NCI-H460 (cell line): ENCODE measurements at places on chromosomes 7 and 10.

GRCh38 chr10:87740254-87740655, 77.8 kb downstream of the ATAD1 start:
- no peak for DNase-seq

GRCh38 chr7:140211698-140212097, 34.9 kb upstream of the KDM7A start:
- DNase-seq, result no peak

DNA sequence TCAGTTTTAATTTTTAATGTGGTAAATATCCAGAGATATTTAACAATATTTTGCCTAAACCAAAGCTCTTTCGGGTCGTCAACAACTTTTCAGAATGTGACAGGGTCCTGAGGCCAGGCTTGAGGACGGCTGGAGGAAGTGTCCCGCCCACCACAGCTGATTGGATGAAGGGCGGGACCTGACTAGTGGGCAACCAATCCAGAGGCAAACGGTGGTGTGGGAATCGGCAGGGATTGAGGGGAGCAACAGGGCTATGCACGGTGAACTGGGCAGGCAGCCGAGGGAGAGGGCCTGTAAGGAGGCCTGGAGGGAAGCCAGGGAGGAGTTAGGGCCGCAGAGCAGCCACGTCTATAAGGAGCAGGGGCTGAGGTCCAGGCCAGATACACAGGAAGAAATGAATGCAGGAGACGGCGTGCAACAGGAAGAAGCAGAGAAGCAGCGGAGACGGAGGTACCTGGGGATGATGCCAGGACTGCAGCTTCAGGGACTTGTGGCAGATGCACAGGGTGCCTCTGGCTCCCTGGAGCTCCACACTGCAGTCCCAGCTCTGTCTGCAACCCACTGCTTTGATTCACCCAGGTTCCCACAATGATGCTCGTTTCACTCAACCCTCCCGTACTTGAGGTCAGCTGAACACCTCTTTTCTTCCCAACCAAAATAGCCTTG, 46.1 kb upstream of the ZMIZ1 start:
- DNase-seq, result no peak

GRCh38 chr7:81111781-81112540, 193.1 kb upstream of the SEMA3C start:
- DNase-seq, result no peak

GRCh38 chr10:62456611-62457101, 82.5 kb downstream of the ZNF365 start:
- no peak for DNase-seq

- no peak for DNase-seq
These were observed 63.3 kb downstream of the IMMP2L start for GRCh38 chr7:111499027-111499426.

DNA sequence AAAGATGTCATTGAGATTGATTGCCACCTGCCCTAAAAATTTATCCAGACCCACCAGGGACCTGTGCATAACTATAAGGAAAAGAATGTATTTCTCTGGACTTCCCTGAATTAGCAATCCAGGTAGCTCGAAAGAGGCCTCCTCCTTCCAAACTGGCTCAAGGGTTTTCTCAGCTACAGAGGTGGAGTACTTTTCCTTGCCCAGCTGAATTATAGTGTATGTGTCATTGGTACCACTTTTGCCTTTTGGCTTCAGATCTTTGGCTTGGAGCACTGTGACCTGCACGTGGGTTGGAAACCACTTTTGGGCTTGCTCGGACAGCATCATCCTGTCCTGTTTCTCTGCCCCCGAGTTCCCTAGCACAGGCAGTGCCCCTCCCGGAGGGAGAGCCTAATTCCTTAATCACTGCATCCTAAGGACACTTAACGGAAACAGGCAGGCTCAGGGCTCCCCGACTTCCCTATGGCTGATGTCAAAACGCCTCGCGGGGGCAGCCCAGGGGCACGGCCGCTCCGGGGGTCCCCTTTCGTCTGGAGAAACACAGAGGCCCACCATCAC, 825 bp downstream of the RAB11FIP2 start:
- peak; percentile 13 for DNase-seq

GRCh38 chr10:131480861-131481260, 169.3 kb upstream of the TCERG1L start:
- DNase-seq, result no peak

GRCh38 chr7:34362621-34363020, 295.4 kb upstream of the NPSR1 start:
- no peak for DNase-seq

- no peak for DNase-seq
These were observed 9.6 kb upstream of the INSIG1 start for GRCh38 chr7:155288055-155288454.

DNA sequence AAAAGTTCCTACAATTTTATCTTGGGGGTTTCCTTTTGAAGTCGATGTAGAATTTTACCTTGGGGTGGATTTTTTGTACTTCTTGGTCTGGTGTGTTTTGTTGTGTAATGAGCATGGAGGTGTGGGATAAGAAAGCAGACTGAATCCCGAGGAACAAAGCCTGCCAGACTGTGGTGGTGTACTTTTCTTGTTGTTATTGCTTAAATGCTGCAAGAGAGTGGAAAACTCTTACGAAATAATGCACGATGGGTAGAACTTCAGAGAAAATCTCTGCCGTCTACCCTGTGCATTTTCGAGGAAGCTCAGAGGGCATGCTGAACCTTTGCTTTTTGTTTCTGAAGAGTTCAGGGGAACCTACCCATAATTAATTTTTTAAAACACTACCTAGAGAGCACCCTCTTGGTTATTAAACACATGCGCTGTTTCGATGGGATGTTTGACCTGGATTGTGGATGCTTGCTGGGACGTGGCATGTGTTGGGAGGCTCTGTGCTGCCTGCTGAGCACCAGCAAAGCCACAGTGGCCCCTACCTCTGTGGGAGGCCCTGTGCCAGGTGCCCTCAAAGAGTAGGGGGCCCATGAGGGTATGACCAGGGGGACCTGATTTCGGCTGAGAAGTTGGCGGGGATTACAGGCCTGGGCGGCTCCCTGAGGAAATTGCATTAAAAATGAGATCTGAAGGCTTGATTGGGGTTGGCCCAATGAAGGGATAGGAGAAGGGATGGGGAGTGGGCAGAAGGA, 94.1 kb downstream of the TCF7L2 start:
- DNase-seq, result no peak

- DNase-seq, result no peak
These were observed 13.7 kb downstream of the CPED1 start for GRCh38 chr7:121002048-121002756.

DNA sequence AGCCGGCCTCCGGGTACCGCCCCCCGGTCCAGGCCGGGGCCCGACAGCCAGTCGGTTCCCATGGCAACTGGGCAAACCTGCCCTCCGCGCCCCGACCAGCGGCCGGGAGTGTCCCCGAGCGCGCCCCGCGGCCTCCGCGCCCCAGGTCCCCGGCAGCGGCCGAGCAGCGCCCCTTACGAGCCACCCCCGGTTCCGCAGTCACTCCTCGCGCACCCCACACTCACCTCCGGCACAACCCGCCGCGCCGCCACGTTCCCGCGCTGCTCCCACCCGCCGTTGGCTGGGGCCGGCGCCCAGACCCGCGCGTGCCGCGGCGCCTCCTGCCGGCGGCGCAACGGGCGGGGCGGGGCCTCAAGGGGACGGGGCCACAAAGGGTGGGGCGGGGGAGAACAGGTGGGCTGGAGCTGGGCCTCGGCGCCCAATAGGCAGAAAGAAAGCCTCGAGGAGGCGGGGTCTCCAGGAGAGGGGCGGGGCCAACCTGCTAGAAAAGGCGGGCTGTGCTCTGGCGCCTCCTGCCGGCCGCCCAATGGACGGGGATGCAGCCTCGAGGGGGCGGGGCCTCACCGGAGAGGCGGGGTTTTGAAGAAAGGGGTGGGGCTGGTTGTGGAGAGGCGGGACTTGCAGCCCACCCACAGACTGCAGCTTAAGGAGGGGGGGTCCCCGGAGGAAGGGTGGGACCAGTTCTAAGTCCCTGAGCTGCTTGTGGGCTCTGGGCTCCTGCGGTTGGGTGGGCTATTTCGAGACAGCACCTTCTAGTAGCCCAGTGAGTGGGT, at the start of gene RADIL:
Gene RADIL, minus strand, starts transcription at position 345 of the 773 bp plus-strand sequence. CDS start 5,577 bp downstream, outside the sequence.
- DNase-seq, result peak; percentile 96

- no peak for DNase-seq
These were observed 59.9 kb upstream of the AQP1 start for GRCh38 chr7:30851651-30852307.

DNA sequence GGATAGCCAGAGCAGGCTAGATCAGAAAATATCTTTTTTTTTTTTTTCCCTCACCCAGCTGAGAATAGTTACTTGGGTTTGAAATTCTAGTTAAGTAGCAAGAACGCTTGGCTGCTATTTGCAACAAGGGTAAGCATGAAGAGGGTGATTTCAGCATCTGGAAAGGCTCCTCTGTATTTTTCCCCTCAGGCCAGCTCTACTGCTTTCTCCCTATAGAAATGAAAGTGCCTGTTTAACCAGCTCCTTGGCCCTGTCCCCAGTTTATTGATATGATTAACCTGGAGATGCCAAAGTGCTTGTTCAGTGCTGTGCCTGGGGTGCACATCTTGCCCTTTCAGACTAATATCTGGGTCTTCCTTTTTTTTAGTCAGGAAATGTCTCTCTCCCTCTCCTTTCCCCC, 37.1 kb downstream of the AP3M1 start:
- no peak for DNase-seq

DNA sequence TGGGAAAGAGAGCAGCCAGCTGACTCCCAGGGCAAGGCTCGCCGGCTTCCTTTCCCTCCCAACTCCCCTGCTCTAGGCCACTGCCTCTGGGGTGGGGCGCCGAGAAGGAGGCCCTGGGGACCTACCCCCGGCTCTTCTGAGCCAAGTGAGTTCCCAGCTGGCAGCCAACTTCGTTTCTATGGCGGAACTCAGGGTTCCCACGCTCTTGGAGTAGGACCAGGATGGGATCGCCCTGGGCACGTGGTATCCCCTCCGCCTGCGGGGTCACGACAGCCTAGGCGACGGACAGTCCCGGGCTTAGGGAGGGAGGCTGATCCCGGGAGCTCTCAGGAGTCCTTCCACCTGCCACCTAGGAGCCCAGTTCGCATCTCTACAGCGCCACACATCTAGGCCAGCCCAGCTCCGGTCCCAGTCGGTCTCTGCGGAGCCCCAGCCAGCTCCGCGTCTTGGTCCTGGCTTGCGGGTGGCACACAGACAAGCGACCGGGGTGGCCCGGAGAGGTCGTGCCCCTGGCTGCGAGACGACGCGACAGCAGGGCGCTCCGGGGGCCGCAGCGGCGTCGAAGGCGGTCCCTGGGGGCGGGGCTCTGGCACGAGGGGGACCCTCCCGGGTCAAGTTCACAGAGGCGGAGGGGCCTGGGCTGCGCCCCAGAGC, 20.5 kb upstream of the GATA3 start:
- no peak for DNase-seq

DNA sequence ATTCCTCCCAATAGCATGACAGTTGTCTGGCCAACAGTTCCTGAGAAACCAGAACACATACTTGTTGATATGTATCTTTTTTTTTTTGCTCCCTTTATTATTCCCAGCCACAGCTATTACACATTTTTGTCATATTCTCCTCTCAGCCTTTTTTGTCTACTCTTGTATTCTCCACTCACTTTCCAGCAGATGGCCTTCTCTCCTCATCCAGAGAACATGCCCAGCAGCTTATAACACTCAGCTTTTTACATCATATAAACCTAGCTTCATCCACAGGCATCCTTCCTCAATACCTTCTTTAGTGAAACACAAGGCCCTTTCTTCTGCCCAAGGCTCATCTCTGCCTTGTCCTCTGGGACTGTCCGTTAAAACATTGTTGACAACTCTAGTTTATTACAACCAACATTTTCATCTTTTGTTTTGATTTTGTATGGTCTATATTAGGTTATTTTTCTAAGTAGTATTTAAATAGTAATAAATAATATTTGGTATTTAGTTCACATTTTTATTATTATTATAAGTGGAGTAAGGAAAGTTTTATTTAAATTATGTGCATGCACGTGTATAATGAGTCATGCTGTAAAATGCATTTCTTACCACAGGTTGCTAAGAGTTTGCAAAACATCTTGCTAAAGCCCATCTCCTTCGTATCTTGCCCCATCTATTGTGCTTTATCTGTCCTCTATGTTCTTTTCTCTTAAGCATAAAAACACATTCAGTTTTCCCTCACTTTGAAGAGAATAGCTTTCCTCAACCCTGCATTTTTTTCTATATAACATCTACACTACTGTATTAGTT, 101.5 kb downstream of the ORC5 start:
- DNase-seq, result peak; percentile 5

DNA sequence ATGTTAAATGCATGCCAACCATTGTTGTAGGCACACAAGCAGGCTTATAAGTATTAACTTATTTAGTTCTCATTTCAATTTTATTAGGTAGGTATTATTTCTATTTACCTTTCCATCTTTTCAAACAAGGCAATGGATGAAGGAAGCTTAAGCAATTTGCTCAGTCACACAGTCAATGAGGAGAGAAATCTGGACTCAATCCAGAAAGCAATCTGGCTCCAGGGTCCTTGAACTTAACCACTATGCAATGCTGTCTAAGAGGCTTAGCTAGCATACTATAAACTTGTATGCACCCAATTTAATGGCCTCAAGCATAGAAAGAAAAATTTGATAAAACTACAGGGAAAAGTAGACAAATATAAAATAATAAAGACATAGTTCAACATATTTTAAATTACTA, 88.6 kb downstream of the VWDE start:
- no peak for DNase-seq

GRCh38 chr7:73463966-73464365, 30.4 kb downstream of the FZD9 start:
- no peak for DNase-seq

DNA sequence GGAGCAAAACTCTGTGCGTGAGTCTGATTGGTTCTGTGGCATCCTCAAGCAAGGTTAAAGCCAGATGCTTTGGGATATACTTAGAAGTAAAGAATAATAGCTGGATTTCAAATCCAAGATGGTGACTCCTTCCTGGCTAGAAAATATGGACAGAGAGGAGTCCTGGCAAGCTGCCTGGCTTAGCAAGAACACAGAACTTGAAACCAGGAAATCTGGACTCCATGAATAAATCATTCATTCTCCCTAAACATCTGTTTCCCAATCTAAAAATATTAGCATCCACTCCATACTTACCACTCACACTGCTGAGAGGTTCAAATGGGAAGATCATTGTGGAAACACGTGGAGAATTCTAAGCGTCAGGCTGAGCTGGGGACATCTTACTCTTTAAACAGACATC, 1074.1 kb upstream of the AUTS2 start:
- DNase-seq, result no peak

GRCh38 chr7:134365341-134366054, 48.8 kb upstream of the SLC35B4 start:
- DNase-seq, result no peak

GRCh38 chr10:120736377-120736776, 114.8 kb upstream of the WDR11 start:
- DNase-seq, result no peak

DNA sequence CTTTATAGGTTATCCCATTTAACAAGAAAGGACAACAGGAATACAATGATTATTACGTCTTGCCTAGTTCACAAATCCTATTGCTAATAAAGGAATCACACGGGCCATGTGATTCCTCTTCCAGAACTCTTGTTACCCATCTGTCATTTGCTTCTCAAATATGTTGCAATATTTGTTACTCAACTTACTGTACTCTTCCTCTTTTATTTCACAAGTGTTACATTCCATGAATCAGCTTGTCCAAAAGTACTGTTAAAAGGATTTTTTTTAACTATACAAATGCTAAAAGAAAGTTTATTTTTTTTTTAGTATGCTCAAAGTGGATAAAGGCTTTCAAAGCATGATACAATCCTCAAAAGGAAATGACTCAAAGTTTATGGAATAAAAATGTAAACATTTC, 3.9 kb upstream of the CD36 start:
- peak; percentile 81 for DNase-seq
